A549 treated with Hydrocortisone at 1 μM for 4 hours (cell line): ENCODE measurements at places on chromosomes 2 and 18. TPM values are rescaled to one million over a fixed set of nuclear protein-coding genes. Genes with fewer than 3 reads are reported as not detected.

RNU2-63P gene
- total RNA-seq: not detected in 5 replicates

PTH2R gene
- total RNA-seq: not detected in 5 replicates

TBC1D8 gene
- total RNA-seq: 76.4 to 104 TPM (median 96.6 TPM) in 5 replicates

TUBB8B gene
- total RNA-seq: not detected in 5 replicates

MC2R gene
- total RNA-seq: not detected in 5 replicates

SIX2 gene
- total RNA-seq: 1.5 to 2.1 TPM (median 1.6 TPM) in 5 replicates

ANKRD53 gene
- 0.11 to 0.12 TPM in 2 of 5 replicates, not detected in the others for total RNA-seq

IL37 gene
- total RNA-seq: not detected in 5 replicates

DCAF17 gene
- total RNA-seq: 7.6 to 13.3 TPM (median 9.9 TPM) in 5 replicates

IL1A gene
- 0.17 to 0.24 TPM (median 0.23 TPM) in 5 replicates for total RNA-seq

CTLA4 gene
- not detected in 5 replicates for total RNA-seq

NEB gene
- 0.20 to 0.47 TPM (median 0.36 TPM) in 5 replicates for total RNA-seq

SCN7A gene
- total RNA-seq: not detected in 5 replicates

GIGYF2 gene
- 24.9 to 36.9 TPM (median 26.2 TPM) in 5 replicates for total RNA-seq

TCF23 gene
- not detected in 5 replicates for total RNA-seq

MAP3K19 gene
- total RNA-seq: not detected in 5 replicates

VWC2L gene
- not detected in 5 replicates for total RNA-seq

HOXD8 gene
- 4.7 to 6.0 TPM (median 5.3 TPM) in 5 replicates for total RNA-seq

CRACDL gene
- total RNA-seq: 3.9 to 4.3 TPM (median 4.0 TPM) in 5 replicates

LOXHD1 gene
- not detected in 5 replicates for total RNA-seq

ACTR3 gene
- 205 to 323 TPM (median 240 TPM) in 5 replicates for total RNA-seq

ASAP2 gene
- 36.1 to 59.0 TPM (median 49.8 TPM) in 5 replicates for total RNA-seq

MROH2A gene
- total RNA-seq: 0.12 to 0.29 TPM (median 0.21 TPM) in 4 of 5 replicates, not detected in the other

C2orf74 gene
- total RNA-seq: 15.3 to 22.5 TPM (median 16.4 TPM) in 5 replicates

FOXI3 gene
- 0.05 to 0.09 TPM (median 0.05 TPM) in 4 of 5 replicates, not detected in the other for total RNA-seq

CD8A gene
- total RNA-seq: 0.20 to 0.47 TPM (median 0.32 TPM) in 5 replicates

FAM124B gene
- total RNA-seq: not detected in 5 replicates

SLC40A1 gene
- total RNA-seq: 1.5 to 2.9 TPM (median 1.6 TPM) in 5 replicates

ST6GAL2 gene
- 10.3 to 19.6 TPM (median 13.8 TPM) in 5 replicates for total RNA-seq

SS18 gene
- 45.8 to 60.5 TPM (median 49.0 TPM) in 5 replicates for total RNA-seq

AQP12B gene
- total RNA-seq: not detected in 5 replicates

UPP2 gene
- not detected in 5 replicates for total RNA-seq

FIGN gene
- 1.7 to 2.7 TPM (median 2.0 TPM) in 5 replicates for total RNA-seq

CD8B2 gene
- not detected in 5 replicates for total RNA-seq

REG3G gene
- not detected in 5 replicates for total RNA-seq

TUBA4B gene
- total RNA-seq: 0.15 to 0.33 TPM (median 0.20 TPM) in 5 replicates

TWIST2 gene
- 8.2 to 17.0 TPM (median 14.9 TPM) in 5 replicates for total RNA-seq

TXNDC9 gene
- 38.1 to 52.9 TPM (median 43.6 TPM) in 5 replicates for total RNA-seq

TFCP2L1 gene
- total RNA-seq: 18.4 to 26.2 TPM (median 22.4 TPM) in 5 replicates

DLX1 gene
- 2.0 to 3.3 TPM (median 2.8 TPM) in 5 replicates for total RNA-seq

TTC31 gene
- total RNA-seq: 14.4 to 17.7 TPM (median 16.2 TPM) in 5 replicates

TMEM182 gene
- total RNA-seq: 2.6 to 5.4 TPM (median 4.4 TPM) in 5 replicates

ALPP gene
- 9.3 to 13.2 TPM (median 12.1 TPM) in 5 replicates for total RNA-seq

TANC1 gene
- total RNA-seq: 7.0 to 10.8 TPM (median 8.8 TPM) in 5 replicates

LIMS3 gene
- not detected in 5 replicates for total RNA-seq

IL1F10 gene
- total RNA-seq: not detected in 5 replicates

SRD5A2 gene
- total RNA-seq: 0.02 to 0.06 TPM (median 0.03 TPM) in 5 replicates

PROM2 gene
- total RNA-seq: 0.01 to 0.23 TPM (median 0.14 TPM) in 4 of 5 replicates, not detected in the other

SPAST gene
- 9.5 to 19.5 TPM (median 14.5 TPM) in 5 replicates for total RNA-seq
